ENCODE measurements at places on chromosomes 13 and 19.

GRCh38 chr19:53958823-53959757 is 3.6 kb upstream of the CACNG8 start:
- DNase-seq: no peak

GRCh38 chr13:33323801-33324510 is 38.4 kb upstream of the STARD13 start:
- no peak for DNase-seq

GRCh38 chr19:49795615-49796014 is 17.5 kb downstream of the FUZ start:
- DNase-seq: no peak

- DNase-seq: no peak
Measured at GRCh38 chr19:42497492-42498168, 30.7 kb downstream of the CEACAM1 start.

- no peak for DNase-seq
Measured at GRCh38 chr13:95494082-95494681, 58.3 kb upstream of the CLDN10 start.

- DNase-seq: no peak
Measured at GRCh38 chr13:111977179-111977506, 89.8 kb upstream of the SOX1 start.

GRCh38 chr19:51259348-51260245 is 8.7 kb downstream of the SIGLECL1 start:
- DNase-seq: peak; percentile 28

DNA sequence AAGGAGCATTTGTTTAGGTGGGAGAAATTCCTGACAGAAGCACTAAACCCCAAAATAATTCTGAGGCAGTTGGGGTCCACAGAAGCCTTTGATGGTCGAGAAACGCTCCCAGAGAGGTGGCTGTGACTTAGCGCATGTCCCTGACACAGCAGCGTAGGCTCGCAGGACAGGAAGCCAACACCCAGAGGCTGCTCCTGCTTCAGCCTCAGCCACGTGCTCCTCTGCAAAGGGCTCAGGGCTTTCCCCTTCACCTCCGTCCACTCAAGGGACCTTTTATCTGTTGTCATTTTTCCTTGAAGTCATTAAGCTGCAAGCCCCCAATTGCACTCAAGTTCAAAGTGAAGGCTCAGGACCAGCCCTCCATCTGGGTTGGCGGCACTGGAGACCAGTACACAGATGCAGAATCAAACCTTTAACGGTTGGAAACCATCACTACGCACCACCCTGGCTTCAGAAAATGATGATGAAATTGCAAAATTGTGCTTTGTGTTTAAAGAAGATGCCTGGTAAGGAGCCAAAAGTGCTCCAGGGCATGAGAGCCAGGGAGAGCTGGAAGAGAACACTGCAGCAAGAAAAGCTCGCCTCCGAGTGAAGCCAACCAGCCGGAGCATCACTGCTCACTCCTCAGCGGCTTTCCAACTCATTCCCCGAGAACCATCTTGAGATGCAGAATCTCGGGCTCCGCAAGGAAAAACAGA is 219.6 kb downstream of the RAP2A start:
- DNase-seq: no peak

DNA sequence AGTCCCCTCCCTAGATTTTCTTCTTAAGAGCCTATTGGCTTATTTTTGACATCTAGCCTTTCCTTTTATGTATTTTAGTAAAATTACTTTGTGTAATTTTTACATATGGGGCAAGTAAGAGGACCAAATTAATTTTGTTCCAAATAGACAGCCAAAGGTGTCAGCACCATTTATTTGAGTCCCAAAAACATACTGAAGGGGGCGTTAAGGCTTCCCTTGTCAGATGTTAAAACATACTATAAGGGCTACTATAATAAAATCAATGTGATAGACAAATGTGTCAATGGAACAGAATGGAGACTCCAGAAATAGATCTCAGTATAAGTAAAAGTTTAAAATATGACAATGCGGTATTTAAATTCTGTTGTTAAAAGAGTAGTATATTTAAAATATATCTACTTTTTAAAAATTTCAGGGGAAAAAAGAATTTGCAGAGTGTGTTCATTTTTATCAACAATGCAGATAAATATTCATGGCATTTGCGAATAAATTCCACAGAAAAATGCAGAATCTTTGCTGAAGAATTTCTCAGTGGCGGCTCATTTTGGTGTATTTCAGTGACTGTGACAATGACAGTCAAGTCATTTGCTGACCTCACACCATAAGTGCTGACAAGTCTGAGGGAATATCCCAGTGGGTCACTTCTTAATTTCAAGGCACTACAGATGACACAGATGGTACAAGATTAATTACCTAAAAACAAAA is 133.7 kb downstream of the MTUS2 start:
- DNase-seq: no peak

- no peak for DNase-seq
Measured at GRCh38 chr19:1908364-1908678, 3.1 kb downstream of the ADAT3 start.

- no peak for DNase-seq
Measured at GRCh38 chr13:31761951-31762350, 22.6 kb downstream of the RXFP2 start.

DNA sequence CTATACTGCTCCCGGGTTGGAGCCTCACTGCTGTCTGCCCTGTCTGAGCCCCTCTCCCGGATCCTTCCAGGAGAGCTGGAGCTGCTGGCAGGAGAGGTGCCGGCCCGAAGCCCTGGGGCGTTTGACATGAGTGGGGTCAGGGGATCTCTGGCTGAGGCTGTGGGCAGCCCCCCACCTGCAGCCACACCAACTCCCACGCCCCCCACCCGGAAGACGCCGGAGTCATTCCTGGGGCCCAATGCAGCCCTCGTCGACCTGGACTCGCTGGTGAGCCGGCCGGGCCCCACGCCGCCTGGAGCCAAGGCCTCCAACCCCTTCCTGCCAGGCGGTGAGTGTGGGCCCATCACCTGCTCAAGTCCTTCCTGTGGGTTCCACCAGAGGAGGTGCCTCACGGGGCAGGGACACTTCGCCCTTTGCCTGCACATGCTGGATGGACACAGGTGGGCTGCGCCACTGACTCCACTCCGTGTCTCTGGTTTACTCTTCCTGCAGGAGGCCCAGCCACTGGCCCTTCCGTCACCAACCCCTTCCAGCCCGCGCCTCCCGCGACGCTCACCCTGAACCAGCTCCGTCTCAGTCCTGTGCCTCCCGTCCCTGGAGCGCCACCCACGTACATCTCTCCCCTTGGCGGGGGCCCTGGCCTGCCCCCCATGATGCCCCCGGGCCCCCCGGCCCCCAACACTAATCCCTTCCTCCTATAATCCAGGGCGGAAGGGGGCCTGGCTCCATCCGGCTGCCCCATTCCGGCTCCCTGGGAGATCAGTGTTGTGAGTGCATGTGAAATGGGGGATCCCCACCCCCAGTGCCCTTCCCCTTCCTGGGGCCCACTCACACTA is 19.8 kb downstream of the EPN1 start:
- DNase-seq: no peak

DNA sequence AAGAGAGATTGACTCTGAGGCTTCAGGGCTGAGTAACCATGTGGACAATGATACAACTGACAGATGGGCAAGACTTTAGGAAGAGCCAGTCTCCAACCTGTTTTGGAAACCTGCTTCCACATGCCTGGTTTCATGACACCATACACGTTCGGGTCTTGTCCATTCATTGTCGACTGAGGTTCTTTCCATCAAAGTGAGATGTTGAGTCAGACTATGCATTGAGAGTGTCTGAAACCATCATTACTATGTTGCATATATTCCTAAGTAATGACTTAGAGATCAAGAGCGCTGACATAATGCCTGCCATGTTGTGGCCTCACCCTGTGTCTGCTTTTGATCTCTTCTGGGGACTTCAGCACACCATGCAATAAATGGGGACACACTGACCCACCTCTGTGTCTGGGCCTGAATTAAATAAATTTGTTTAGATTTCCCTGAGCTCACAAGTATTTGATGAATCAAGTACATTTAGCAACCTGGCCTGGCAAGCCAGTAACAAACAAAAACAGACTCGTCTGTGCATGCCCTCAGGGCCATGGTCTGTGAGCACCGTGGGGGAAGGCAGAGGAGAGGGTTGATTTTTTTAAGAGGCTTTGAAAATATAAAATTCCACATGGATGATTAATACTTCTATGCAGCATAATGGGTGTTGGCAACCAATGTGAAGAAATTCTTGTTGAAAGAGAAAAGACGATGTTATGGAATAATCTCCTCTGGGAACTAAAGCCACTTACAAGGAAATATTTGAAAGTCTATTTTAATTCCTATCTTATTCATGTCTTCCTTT is 49.9 kb upstream of the UBAC2 start:
- DNase-seq: no peak

DNA sequence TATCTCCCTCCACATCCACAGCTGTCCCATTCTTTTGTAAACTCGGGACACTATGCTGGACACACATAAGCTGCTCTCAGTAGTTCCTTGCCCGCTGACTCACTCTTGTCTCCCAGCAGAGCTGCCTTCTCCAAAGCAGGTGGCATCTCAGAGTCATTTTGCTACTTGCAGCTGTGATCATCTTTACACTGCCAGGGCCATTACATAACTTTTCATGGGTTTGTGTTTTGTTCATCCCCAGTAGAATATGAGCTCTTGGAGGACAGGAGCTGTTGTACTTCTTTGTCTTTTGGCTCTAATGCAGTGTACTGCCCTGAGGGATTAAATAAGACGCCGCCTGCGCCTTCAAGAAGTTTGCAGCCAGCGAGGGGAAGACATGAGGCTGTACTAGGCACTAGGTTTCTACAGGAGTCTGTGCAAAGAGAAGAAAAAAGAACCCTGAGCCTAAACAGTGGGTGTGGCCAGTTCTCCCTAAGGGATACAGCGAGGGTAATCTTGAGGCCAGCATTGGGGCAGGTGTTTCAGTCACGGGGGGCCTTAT is 40.8 kb upstream of the GPR183 start:
- no peak for DNase-seq

DNA sequence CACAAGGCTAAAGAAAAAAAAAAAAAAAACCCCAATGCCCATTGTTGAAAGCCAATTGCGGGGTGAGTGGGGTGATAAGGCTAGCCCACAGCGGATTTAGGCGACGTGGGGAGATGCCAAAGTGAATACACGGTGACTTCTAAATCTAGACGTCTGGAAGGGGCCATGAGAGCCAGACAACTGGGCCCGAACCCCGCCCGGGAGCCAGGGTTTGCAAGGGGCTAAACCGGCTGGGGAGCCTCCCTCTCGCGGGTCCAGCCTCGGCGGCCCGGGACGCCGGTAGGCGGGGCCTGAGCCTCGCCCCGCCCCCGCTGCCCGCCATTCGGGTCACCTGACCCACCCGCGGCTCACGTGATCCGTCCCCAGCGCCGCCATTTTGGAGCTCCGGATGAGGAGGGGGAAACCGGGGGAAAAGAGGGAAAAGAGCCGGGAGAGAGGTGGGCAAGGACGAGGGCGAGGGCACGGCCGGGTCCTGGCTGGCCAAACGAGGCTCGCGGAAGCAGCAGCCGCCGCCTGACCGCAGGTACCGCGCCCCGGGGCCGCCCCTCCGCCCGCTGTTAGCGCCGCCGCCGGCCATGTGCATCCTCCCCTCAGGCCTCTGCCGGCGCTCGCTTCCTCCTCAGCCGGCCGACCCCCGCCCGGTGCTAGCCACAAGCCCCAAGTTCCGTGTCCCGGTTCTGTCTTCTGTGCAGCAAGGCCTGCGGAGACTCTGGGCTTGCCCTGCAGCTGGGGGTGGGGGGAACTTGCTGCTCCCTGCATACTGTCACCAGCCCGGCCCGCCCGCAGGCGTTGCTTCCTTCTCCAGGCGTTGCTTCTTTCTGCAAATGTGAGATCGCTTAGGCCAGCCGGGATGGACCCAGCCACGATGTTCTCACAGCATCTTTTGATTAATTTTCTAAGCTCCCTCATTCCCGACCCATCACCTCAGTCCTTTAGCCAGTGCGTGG is at the start of gene ZNF507:
TSS of gene ZNF507 (plus strand) at position 350 of the 947 bp plus-strand sequence. CDS start 7,221 bp downstream, outside the sequence.
- DNase-seq: peak; percentile 87

DNA sequence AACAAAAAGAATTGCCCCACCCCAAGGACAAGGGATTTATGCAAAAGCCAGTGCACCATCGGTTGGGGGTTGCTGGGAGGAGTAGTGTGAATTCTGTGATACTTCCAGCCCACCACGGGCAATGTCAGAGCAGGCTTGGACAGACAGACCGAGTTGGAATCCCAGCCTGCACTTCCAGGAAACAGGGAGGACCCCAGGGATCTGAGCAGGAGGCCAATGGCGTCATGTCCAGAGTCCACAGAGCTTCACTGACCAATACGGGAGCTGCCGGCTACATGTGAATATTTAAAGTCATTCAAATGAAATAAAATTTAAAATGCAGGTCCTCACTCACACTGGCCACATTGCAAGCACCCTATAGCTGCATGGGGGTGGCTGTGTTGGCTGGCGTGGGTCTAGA is 10.9 kb downstream of the ZNRF4 start:
- DNase-seq: no peak

DNA sequence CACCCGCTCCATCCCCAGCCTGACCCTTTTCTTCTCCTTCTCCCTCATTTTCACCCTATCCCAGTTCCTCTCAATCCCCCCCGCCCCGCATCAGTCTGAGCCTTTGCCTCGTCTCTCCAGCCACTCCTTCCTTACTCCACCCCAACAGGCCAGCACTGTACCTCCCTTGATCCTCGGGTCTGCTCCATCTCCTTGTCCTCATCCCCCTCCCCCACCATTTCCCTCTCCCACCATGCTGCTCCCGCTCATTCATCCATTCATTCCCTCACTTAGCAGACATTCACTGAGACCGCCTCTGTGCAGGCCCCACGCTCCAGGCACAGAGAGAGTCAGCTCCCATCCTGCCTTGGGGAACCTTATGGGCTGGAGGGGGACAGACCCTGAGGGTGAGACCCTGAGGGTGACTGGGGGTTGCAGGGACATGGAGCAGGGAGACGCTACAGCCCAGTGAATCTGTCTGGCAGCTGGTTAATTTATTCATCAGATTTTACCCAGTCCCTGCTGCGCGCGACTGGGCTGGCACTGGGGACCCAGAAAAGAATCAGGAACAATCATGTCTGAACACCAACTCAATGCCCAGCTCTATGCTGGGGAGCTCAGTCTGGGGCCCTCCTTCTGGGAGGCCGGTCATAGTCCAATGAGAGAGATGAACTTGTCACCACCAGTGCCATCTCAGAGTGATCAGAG is 881 bp downstream of the ARHGAP33 start:
- no peak for DNase-seq

- no peak for DNase-seq
Measured at GRCh38 chr19:45578861-45579260, 5.7 kb downstream of the OPA3 start.

DNA sequence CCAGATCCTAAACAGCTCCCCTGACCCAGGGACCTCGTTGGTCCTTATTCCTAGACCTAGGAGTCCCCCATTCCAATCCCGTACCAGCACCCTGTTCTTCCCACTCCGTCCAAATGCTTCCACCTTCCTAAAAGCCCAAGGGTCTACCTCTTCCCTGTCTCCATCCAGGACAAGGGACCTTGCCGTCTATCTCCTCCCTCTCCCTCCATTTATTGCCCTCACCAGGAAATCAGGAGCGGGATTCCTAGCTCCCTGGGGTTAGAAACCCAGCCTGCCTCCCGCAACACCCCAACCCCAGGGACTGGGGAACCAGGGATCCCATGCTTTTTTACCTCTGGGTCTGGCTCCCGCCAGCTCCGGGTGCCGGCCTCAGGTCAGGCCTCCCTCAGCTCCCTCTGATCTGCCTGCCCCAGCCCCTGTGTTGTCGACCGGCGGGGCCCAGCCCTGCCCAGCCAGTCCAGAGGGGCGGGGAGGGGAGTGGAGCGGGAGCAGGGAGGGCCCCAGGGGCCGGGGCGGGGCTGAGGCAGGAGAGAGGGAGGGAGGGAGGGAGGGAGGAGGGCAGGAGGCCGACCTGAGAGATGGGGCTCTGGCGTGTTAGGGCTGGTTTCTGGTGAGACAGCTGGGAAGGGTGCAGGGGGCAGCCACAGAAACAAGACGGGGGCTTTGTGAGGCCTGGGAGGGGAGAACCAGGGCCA is at the start of gene B3GNT8:
TSS of gene B3GNT8 (minus strand) at position 423 of the 695 bp plus-strand sequence. CDS start 596 bp downstream, outside the sequence.
- peak; percentile 45 for DNase-seq

All from stimulated activated CD4-positive, alpha-beta T cell treated with anti-CD3 and anti-CD28 coated beads, Interleukin-12 subunit alpha, Interleukin-12 subunit beta, amount 100 ng/mL, for 4 hours (primary cell).